ENCODE measurements at places on chromosomes 7 and 10.

GRCh38 chr7:137519947-137520346 is 176.4 kb upstream of the PTN start:
- DNase-seq: no peak

DNA sequence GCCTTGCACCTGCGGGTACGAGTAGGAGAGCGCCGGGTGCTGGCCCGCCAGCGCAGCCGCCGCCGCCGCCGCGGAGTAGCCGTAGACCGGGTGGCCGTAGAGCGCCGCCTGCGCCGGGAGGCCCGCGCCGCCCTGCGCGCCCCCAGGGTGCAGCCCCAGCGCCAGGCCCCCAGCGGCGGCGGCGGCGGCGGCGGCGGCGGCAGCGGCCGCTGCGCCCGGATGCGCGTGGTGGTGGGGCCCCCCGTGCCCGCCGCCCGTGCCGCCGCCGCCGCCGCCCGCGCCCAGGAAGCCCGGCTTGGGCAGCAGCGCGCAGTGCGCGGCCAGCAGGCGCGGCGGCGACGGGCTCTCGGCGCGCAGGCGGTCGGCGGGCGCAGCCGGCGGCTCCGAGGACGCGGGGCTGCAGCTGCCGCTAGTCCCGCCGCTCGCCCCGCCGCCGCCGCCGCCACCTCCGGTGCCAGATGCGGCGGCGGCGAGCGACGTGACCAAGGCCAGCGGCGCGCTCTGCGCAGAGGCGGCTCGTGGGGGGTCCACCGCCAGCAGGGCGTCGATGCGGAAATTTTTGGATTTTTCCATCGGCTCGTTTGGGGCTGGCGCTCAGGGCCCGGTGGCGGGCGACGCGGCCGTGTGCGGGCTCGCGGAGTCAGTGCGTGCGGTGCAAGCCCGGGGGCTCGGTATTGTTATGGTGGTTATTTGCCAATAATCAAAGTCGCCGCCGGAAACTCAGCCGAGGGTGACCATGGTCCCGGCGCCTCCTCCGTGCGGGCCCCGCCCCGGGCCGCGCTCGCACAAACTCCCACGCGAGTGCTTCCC is 480 bp downstream of the MNX1 start:
- no peak for DNase-seq

DNA sequence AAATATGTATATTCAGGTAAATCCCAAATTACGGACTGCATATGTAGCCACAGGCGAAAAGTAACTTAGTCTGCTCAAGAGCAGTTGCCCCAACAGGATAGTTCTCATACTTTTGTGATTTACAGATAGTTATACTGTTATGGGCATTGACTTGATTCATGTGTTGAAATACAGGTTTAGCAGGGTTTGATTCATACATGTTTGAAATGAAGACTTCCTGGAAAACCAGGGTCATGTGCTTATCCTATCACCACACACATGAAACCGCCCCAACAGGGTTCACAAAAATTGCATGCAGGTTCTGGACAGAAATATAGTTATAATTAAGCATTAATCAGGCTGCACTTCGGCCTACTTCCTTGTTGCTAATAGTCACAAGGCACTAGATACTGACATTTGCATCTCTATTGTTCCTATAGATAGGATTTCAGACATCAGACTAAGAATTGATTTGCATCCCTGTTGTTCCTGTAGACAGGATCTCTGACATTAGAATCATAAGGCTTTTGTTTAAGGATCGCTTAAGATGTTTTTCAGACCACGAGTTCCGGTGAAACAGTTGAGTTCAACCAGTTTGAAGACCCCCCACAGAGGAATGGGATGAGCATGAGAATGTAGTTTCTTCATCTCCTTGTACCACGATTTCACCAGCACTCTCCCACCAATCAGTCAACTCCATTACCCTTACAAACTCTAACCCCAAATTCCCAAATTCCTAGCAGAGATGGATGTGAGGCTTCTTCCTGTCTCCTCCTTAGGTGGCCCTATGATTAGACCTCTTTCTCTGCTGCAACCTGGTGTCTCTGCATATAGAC is 2.0 kb upstream of the ZNF398 start:
- peak; percentile 34 for DNase-seq

- no peak for DNase-seq
Measured at GRCh38 chr10:98038288-98038687, 7.9 kb upstream of the CRTAC1 start.

GRCh38 chr10:98376485-98376884 is 38.5 kb downstream of the PYROXD2 start:
- DNase-seq: no peak

DNA sequence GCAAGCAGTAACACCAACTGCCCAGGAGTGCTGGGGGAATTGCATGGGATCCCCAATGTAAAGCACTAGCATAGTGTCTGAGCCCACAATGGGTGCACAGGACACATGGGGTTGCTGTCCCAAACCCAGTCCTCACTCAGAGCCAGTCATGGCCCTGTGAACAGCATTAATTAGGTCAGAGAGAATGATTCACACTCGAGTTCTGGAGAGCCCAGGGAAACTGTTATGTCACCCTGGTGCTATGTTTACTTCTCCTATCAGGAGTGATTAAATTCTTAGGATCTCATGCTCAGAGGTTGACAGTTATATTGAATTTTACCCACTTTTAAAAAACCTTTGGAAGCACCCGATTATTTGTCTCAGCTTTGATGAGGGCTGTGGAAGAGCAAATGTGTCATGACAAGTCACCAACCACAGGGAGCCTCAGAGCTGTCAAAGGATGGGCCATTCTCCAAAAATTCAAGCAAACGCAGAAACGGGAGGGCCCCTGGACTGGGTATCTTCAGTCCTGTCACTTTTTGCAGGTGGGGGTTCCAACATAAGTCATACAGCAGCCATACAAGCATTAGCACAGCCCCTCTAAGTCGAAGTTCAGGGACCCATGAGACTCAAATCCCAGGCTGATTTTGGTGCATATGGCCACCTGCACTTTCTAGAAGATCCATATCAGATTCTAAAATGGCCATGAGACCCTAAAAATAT is 1.3 kb upstream of the RASSF4 start:
- DNase-seq: no peak

DNA sequence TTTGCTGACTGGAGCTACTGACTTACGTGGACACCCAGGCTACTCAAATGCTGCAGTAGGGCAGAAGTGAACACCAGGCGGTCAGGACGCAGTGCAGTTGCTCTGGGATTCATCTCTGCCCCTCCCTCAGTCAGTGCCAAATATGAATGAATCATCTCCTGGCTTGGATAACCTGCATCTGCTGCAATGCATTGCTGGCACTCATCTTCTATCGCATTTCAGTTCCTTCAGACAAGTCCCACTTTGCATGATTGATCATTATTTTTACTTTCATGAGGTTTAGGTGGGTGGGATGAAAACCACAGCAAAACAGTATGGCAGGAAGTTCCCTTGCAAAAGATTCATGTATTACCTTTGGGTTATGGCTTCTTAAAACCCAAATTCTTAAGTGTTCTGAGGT is 224.6 kb upstream of the NRP1 start:
- no peak for DNase-seq

GRCh38 chr10:22640359-22640758 is 74.0 kb downstream of the PIP4K2A start:
- no peak for DNase-seq
